ENCODE measurements at places on chromosomes 3 and 15.

GRCh38 chr3:78165876-78166275 lies 1126.0 kb downstream of the ROBO2 start:
- DNase-seq: no peak

DNA sequence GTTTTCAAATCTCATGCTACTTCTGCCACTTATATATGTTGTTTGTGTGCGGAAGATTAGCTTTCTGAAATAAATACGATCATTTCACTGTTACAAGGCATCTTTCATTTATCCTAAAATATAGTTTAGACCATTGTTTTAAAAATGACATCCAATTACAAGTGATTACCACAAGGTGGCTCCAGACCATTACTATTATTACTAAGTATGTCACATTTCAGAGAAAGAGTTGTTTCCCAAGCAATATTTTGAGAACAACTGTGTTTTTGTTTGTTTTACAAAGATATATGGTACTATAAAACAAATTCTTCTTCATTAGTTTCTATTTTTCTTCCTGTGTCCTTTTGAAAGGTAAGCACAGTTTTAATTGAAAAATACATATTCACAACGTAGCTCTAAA lies 136.0 kb upstream of the RAP2B start:
- DNase-seq: no peak

DNA sequence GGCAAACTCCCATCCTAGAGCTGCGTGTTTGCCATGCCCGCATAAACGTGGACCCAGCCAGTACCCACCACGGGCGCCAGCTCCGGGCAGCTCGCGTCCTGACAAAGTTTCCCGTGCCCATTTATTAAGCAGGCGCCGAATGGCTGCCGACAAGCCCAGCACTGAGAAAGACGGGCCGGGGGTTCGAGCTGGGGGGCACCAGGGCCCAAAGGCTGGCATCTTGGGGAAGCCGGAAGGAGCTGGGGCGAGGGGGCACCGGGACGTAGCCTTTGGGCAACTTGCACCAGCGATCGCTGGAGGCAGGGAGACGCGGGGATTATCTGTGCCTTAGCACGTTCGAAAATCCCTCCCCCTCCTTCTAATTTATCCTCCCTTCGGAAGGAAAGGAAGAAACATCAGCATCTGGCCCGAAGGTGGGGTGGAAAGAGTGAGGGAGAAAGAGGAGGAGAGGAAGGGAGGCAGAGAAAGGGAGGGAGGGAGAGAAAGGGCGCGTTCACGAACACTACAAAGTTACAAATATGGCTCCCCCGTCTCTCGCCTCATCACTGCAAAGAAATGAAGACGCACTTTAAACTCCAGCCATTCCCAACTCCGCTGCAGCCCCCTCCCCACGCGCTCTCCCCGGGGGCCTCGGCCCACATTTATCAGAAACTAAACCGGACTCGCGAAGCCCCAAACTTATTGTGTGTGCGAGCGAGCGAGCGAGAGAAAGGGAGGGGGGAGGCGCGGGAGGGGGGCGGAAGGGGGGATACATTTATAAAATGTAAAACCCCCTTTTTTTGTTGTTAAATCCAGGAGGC lies 1.0 kb downstream of the ANP32A start:
- peak; percentile 28 for DNase-seq

DNA sequence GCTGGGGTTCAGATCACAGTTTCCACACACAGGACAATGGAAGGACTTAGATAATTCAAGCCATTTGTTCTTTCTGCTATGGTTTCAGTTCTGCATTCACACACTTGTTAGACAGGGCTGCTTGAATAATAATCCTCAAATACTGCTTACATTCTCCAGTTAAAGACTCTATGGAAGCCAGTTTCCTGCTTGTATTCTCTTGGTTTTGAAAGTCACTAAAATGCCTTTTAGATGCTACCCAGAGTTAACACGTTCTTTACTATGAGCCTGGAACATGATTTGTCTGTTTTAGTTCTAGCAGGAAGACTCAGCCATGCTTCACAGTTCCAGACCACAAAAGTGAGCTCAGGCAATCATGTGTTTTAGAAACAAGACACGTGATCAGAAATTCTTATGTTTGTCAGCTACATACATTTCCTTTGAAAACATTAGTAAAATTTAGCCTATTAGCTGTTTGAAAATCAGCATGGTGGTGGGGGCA lies 152.4 kb downstream of the LEKR1 start:
- no peak for DNase-seq

DNA sequence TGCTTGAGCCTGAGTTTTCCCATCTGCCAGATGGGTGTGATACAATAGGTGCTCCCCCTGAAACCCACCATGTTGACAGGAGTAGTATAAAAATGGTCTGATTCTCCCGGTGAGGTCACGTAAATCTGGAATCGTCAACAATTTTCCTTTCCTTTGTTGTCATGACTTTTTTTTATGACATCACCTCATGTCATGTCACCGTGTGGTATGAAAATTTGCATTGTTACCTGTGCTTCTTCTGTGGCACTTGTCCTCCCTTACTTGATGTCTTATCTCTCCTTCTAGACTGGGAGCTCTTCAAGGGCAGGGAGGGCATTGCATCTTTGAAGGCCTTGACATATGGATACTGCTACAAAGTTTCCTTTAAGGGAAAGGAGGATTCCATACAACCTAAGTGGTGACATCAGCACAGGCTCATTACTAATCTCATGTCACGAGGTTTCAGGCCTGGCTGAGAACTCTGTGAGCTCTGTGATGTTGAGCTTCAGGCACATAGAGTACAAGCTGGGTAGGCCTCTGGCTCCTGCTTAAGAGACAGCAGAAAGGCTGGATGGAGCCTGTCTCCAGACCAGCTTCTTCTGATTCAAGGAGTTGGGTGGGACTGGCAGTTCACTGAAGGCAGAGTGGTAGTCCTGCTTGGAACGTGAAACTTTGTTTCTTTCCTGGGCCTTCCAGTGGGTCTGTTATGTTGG lies 66.3 kb downstream of the LPP start:
- no peak for DNase-seq

GRCh38 chr15:84608707-84609284 lies 8.0 kb downstream of the ZSCAN2 start:
- no peak for DNase-seq

DNA sequence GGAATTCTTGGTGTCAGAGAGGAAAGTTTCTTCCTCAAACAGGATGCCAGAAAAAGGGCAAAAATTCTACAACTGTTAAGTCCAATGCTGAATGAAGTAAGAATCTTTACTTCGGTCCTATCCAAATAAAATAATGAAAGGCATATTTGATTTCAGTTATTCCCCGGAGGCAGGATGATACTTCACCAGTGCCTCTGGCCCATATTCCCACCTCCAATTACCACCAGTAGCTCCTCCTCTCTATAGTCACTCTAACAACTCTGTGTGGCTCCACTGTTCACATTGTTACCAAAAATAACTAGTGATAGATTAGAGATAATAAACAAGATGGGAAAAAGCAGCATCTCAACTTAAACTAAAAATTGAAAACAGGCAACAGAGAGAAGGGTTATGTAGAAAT lies 20.7 kb downstream of the MAP1A start:
- no peak for DNase-seq

All from activated CD4-positive, alpha-beta T cell treated with anti-CD3 and anti-CD28 coated beads, Interleukin-2, amount 50 U/mL, for 4 hours (primary cell).